Chondrocyte (in vitro differentiated cells): ENCODE measurements at places on chromosomes 6 and 20. TPM values are rescaled to one million over a fixed set of nuclear protein-coding genes. Genes with fewer than 3 reads are reported as not detected.

Gene ADGRF5
- total RNA-seq, result 0.67 to 0.95 TPM in 2 of 3 replicates, not detected in the other

Gene C20orf202
- not detected in 3 replicates for total RNA-seq

Gene ADGRB3
- total RNA-seq, result 1.5 TPM in 1 of 3 replicates, not detected in the others

Gene SLC35F1
- total RNA-seq, result not detected in 3 replicates

Gene UTRN
- 124 to 133 TPM (median 125 TPM) in 3 replicates for total RNA-seq

Gene ZBTB12
- 6.3 to 7.6 TPM (median 6.7 TPM) in 3 replicates for total RNA-seq

Gene GINM1
- 53.5 to 60.1 TPM (median 58.6 TPM) in 3 replicates for total RNA-seq

Gene MROH8
- 2.5 to 6.1 TPM (median 2.8 TPM) in 3 replicates for total RNA-seq

Gene C6orf47
- 19.1 to 20.3 TPM (median 20.2 TPM) in 3 replicates for total RNA-seq

Gene PRR18
- 0.36 to 0.70 TPM in 2 of 3 replicates, not detected in the other for total RNA-seq
